ENCODE measurements at places on chromosomes 1 and 21.

DNA sequence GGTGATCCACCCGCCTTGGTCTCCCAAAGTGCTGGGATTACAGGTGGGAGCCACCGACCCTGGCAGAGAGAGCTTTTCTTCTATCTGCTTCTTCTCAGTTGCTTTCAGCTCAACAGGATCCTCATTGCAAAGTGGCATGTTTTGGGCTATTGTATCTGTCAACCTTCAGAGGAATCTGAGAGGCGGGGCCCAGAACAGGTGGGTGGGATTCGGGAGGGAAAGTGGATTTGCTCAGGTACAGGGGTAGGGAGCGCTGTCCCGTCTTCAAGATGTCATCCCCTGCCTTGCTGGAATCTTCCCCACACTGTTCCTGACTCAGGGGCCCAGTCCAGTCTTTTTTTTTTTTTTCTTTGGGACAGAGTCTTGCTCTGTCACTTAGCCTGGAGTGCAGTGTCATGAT, 26.9 kb upstream of the RCC2 start:
- no peak for DNase-seq

DNA sequence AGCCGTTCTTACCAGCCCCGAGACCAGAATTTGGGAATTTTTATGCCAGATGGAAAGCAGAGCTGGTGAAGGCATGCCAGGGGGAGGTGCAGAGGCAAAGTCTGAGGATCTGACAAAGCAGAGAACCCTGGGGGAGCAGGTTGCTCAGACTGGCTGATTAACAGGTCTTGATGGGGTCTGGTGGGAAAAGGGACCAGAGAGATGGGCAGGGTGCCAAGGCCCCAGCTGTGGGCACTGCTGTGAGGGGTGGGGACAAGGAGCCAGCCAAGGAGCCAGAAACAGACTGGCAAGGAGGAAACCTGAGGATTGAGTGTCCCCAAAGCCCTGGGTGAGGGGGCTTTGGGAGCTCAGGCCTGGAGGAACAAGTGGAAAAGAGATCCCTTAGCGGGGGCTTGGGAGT, 21.4 kb downstream of the RPS6KA1 start:
- DNase-seq, result no peak

GRCh38 chr1:201126832-201127754, at the start of gene ASCL5:
ASCL5 (minus strand) TSS chr1:201127184; CDS start chr1:201115372, 11,812 bp downstream.
- no peak for DNase-seq

- no peak for DNase-seq
Measured at GRCh38 chr1:194295685-194296084, 1109.3 kb upstream of the B3GALT2 start.

DNA sequence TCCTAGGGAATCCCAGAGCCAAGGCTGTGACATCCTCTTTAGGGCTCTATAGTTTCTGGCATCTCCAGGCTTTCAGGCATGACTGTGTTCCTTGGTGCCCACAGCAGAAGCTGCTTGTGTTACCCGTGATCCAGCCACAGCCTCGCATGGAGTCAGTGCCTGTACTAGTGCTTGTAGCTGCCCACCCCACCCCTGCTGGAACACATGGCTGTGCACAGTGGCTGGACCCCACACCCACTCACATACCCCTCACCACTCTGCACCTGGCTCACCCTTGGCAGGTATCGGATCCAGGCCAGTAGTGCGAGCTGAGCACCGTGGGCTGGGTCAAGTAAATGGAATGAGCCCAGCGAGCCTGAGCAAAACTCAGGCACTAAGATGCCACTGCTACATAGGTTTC, 934.7 kb upstream of the PRMT6 start:
- no peak for DNase-seq
